GM06990 (cell line): ENCODE measurements at places on chromosomes 2 and 18.
A peak's percentile ranks its signal among the peaks of the same experiment; 100 is the strongest.

DNA sequence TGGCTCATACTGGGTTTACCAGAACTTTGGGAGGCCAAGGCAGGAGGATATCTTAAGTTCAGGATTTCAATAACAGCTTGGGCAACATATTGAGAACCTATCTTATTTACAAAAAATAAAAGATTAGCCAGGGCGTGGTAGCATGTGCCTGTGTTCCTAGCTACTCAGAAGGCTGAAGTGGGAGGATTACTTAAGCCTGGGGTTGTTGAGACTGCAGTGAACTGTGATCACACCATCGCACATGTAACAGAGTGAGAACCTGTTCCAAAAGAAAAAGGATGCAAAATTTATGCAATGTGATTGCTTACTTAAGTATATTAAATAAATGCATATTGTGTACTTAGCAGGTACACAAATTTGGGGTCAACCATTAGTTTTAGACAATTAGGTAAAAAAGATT lies 768.9 kb upstream of the CDH7 start:
- DNase-seq = no peak

GRCh38 chr2:9778471-9779316 lies 64.6 kb upstream of the TAF1B start:
- no peak for DNase-seq

DNA sequence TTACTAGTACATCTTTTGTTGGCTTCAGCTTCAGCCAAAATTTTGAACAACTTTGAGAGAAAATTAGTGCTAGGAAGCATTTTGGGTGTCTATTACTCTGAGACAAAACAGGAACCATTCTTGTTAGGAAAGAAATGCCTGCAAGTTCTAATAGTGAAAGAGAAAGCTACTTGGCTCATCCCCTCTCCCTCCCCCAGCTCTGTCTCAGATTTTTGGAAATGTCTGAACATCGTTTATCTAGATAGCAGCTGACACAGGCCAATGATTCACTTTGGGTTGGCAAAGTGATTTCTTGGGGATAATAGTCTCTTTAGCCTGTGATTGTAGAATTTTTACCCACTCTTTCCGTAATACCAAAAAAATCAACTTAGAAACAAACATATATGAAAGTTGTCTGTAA lies 42.3 kb upstream of the PTPRM start:
- DNase-seq = no peak

- peak; percentile 81 for DNase-seq
These were observed 362.5 kb upstream of the TNP1 start for GRCh38 chr2:217222309-217222910.

- no peak for DNase-seq
These were observed 92.1 kb downstream of the DYM start for GRCh38 chr18:49368161-49368875.

DNA sequence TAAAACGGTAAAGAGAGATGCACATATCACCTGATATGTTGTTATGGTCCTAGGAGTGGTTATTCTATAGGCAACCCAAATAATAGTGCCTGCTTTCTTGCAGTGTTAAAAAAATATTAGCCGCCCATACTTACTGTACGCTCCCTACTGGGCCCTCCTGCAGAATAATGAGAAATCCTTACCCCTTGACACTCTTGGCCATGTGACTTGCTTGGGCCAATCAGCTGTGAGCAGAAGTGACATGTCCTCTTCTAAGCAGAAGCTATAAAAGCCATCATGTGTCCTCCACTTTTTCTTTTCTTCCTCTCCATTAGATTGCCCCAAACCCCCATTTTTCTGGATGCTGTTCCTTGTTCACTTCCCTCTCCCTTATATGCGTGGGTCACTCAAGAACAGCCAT lies 90.5 kb upstream of the SPRED2 start:
- DNase-seq = no peak

DNA sequence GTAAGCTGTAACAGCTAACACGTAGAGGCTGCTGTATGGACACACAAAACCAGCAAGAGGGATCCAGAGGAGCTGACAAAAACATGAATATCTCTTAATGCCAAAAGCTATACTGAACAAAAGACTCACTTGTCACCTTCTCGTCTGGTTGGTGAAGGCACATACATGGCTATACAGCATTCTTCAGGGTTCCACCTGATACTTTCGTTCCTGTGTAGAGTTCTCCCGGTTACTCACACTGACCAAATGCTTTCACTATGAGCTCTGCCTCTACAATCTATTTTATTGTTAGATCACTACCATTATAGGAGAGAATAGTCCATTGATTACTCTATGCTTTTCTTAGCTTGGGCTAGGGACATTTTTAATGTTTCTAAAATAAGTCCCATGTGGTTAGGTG lies 193.1 kb downstream of the HNMT start:
- no peak for DNase-seq
